ENCODE measurements at places on chromosomes 2 and 18.

DNA sequence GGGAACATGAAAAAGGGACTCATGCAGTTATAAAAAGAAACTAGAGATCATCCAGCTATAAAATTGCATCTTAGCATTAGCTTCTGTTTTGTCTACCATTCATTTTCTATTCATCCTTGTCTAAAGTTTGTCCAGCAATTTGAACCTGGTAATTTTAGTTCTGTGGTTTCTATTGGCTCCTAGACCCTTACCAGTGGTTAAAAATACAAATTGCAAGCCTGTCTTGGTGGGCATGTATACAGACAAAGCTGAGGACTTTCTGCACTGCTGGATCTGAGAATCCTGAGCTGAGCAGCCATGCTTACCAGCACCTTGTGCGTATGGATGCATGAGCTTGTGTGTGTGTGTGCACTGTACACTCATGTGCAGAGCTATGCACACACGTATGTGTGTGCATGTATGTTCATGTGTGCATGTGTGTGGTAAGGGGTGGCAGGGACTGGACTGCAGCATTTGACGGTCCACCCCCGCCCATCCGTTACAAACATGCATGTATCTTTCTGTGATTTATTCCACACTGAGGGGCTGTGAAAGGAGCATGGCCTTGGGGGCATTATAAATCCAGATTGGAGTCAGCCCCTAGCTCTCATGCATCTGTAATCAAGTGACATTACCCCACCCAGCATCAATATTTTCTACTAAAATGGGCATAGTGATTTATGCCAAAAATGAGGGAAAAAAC lies 144.7 kb downstream of the FAM210A start:
- DNase-seq = no peak

- DNase-seq = no peak
Measured at GRCh38 chr2:175036582-175037018, 31.4 kb upstream of the CHN1 start.

DNA sequence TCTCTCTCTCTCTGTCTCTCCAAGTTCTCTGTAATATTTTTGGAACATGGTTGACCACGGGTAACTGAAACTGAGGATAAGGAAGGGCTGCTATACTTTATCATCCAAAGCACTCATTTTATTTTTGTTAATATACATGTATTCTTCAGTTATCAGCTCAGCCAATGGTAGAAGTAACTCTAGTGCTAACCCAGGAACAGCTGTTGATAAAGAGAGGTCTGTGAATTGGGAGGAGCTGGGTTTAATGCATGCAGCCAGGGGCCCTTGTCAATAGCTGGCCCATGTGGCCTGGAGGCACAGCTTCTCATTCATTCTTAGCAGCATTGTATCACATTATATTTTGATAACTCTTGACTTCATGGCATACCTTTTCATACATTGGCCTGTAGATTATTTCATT lies 401.6 kb downstream of the EPHA4 start:
- DNase-seq = no peak

- DNase-seq = no peak
Measured at GRCh38 chr2:209696836-209697711, 74.6 kb upstream of the UNC80 start.

DNA sequence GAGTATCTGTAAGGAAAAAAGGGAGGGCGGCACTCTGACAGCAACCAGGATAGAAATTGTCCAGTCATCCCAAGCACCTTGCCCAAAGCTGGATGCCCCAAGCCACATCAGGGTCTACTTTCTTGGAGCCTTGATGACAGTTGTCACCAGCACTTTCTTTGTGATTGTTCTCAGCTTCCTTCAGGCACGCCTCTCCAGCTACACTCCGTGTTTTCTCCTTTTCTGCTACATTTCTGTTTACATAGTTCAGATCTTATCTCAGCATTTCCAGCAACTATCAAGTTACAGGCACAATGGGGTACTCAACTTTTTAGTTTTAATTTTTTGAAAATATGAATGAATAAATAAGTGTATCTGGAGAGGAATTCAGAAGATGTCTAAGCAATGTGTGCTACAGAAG lies 115.3 kb upstream of the CELF4 start:
- DNase-seq = no peak

DNA sequence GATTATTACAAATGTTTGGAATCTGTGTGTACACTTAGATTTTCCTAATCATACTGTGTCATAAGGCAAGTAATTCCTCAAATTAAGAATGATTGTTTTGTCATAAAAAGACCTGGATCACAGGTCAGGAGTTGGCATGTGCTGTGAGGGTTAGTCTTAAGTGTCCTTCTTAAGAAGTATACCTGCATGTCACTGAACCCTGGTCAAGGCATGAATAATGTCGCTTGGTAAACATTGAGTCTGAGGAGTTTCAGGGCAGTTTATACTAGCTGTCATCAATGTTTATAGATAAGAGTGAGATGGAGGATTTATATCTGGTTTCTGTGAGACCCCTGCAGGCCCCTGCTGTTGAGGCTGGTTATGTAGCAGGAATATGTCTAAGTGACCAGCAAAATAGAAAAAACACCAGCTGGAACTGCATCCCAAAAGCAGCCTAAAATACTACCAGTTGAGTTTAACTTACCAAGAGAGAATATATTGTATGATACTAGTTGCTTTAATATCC lies 112.0 kb upstream of the NOSTRIN start:
- no peak for DNase-seq

DNA sequence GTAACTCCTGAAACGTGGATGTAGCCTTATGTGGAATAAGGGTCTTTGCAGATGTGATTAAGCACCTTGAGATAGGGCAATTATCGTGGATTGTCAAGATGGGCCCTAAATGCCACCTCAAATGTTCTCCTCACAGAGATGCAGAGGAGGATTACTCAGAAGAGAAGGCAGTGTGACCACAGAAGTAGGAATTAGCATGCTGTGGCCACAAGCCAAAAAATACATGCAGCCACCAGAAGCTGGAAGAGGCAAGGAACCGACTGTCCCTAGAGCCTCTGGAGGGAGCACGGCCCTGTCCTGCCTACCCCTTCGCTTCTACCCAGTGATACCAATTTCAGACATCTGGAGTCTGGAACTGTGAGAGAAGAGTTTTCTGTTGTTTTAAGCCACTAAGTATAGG lies 47.3 kb upstream of the MGAT5 start:
- no peak for DNase-seq

GRCh38 chr2:205700331-205701132 lies 18.2 kb downstream of the NRP2 start:
- no peak for DNase-seq

DNA sequence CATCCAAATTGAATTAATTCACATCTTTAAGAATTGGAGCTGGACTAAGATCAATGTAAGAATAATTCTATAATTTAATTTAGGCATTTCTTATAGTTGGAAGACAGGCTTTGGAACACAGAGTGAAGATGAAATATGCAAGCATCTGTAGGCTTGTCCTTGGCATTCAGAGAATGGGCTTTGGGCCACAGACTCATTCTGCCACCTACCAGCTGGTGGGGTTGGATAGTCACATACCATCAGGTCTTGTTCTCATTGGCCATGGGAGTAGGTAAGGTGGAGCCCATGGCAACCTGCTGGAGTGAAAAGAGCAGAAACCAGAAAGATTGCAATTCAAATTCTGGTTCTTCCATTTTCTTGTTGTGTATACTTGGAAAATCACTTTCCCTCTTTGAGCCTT lies 300.3 kb downstream of the CYRIA start:
- no peak for DNase-seq

DNA sequence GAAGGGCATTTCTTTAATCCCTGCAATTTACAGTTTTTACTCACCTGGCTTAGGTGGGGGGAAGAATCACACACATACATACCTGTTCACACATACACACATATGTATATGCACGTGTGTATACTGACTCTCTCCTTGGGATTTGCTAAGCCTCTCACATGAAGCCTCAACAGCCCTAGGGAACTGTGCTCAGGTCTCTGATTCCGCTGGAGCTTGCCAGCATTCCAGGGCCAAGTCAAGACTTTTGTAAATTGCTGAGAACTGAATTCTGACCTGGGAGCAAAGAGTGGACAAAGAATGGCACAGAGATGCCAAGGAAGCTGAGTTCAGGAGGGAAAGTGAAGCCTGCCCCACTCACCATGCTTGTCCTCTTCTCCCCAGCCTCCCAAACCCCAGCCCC lies 177.3 kb downstream of the TMEM247 start:
- no peak for DNase-seq

DNA sequence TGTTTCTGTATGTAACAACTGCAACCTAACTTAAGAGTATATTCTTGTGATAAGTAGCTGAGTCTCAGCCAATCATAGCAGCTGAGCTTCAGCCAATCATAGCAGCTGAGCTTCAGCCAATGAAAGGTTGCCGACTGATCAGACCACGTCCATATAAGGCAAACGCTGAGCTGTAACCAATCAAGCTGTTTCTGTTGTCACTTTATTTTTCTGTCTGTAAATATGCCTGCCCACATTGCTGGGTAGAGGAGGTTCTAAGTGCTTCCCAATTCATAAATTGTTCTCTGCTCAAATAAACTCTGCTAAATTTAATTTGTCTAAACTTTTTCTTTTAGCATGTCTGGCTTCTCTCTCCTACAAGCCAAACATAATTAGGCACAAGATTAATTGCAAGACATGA lies 231.5 kb upstream of the TCF4 start:
- DNase-seq = no peak

DNA sequence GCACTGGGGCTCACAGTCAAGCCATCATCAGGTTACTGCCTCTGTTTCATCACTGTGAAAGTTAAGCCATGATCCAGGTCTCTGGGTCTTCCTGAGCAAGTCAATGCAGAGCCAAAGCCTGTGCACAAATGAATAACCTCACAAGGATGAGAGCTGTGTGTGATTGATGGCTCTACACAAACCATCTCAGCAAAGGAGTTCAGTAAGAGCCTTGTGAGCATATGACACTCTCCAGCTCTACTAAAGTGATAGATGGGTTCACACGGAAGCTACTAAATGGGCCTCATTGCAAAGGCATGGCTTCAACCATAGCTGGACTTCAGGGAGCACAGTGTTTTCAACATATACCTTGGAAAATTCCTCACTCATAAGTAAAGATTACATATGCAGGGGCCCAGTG lies 101.5 kb downstream of the AFF3 start:
- no peak for DNase-seq

DNA sequence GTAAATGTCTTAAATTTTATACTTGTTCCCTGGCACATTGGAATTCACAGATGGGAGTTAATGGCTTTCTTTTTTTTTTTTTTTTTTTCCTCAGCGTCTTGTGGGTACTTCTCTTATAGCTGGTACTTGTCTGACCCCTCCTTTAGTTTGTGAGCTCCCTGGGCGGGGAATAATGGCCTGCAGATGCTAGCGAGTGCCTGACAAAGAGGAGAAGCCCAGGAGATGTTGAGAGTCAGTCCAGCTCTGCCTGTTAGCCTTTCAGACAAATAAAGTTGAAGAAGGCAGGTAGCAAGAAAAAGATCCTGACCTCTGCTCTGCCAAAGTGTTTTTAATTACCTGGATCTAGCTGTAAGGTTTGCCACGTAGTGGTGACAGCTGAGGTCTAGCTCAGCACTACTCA lies 6.6 kb downstream of the BCL2L11 start:
- DNase-seq = no peak

DNA sequence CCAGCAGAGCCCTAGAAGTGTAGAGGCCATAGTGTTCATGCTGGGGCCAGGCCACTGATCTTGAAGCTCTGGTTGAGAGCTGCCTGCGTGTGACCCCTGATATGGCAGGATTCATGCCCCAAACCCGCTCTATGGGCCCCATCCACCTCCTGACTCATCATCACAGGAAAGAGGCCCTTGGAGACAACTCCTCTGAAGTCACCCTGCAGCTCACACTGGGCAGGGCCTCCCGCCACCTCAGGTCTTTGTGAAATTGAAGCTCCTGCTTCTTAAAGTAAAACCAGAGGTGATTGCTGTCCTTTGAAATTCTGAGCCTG lies 12.0 kb upstream of the TUBB6 start:
- no peak for DNase-seq

GRCh38 chr2:97617911-97618310 lies 28.0 kb upstream of the COX5B start:
- no peak for DNase-seq

GRCh38 chr2:191611614-191612013 lies 66.3 kb upstream of the NABP1 start:
- DNase-seq = no peak

DNA sequence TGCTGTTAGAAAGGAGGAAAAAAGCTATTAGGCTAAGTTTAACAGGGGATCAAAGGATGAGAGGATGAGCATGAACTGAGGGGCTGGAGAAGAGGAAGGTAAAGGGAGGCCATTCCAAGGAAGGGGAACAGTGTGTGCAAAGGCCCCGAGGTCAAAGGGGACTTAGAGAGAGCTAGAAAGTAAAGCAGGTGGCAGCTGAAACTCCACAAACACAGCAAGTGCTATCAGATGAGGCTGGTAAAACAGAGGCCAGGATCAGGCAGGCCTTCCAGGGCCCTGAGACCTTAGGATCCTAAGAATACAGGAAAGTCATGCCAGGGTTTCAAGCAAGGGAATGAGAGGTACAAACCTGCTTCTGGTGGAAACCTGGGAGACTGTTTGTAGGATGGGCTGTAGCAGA lies 5.8 kb downstream of the HDAC4 start:
- DNase-seq = no peak

DNA sequence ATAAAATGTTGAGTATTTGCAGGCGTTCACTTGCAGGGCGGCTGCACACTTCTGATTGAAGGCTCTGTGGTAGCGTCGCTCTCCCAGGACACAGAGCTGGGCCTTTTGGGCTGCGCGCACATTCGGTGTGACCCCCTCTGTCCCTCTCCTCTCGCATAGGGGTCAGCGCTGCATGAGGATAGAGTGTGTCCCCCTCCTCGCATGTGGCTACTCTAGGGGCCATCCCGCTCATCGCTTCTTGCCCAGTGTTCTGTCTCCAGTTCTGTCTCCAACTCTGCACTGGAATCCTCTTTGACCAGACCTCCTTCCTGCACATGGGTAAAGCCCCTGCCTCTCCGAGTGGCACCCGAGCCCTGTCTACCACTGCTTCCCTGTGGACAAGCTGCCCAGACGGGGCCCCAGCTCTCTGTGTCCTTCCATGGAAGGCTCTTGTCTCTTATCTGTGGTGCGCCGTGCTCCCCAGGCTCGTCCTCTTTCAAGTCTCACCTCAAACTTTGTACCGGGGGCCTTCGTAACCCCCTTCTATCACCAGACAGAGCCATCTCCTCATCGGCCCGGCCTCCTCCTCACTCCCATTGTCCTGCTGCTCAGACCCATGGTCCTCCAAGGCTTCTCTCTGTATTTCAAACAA lies 278.0 kb upstream of the HDAC4 start:
- DNase-seq = no peak

DNA sequence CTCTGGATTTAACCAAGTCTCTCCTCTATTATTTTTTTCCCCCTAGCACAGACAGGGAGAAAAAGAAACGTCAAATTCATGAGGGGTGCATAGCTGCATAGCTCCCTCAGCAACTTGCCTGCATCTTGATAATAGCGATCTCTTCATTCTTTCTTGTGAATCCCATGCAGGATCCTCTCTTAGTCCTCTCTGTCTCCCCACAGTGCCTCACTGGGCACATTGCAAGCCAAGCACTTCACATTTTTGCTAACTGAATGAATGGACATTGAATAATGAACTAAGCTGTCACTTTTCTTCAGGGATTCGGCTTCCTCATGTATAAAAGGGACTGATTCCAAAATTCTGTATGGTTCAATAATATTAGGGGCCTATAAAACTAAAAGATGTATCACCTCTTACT lies 2.9 kb upstream of the EPB41L3 start:
- no peak for DNase-seq

All from stimulated activated CD8-positive, alpha-beta memory T cell treated with anti-CD3 and anti-CD28 coated beads, Interleukin-15, amount 100 ng/mL, for 1 hour (primary cell).